ENCODE measurements at places on chromosomes 12 and 14.

GRCh38 chr14:51776102-51776894, 84.1 kb upstream of the GNG2 start:
- no peak for DNase-seq

DNA sequence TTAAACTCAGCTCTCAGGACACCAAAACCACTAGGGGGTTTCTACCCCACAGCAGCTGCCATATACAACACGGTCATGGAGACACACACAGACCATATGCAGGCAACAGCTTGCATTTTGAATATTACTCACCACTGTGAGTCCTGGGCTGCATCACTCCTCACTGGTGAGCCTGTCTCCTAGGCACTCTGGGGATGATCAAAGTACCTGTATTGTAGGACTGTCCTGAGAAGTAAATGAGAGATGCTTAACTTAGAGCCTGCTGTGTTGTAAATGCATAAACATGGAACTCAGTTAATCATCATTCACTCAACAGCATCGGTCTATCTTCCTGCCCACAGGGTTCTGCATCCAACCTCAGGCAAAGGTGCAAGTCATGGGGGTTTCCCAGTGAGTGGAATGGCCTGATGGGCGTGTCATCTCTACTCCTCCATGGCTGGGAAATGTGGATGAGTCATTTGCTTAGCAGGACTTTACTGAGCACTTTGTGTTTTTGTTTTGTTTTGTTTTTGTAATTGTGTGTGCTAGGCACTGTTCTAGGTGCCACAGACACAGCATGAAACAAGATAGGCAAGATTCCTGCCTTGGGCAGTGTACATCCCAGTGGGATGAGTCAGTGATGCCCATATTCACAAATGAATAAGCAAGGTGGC, 1141.2 kb upstream of the TMEM132C start:
- no peak for DNase-seq

- no peak for DNase-seq
Measured at GRCh38 chr12:116535241-116535640, 23.9 kb upstream of the MAP1LC3B2 start.

- DNase-seq, result no peak
Measured at GRCh38 chr12:94145191-94145983, 3.0 kb upstream of the PLXNC1 start.

DNA sequence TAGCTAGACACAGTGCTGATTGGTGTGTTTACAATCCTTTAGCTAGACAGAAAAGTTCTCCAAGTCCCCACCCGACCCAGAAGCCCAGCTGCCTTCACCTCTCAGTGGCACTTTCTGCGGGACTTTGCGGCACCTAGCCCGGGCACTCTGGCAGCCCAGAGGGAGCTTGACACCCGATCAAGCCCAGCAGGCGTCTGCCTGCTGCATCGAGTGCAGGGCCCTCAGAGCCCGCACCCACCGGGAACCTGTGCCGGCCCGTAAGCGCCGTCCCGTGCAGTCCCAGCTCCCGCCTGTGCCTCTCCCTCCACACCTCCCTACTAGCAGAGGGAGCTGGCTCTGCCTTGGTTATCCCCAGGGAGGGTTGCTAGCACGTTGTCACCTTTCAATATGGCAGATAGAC, 631.0 kb upstream of the STXBP6 start:
- no peak for DNase-seq

DNA sequence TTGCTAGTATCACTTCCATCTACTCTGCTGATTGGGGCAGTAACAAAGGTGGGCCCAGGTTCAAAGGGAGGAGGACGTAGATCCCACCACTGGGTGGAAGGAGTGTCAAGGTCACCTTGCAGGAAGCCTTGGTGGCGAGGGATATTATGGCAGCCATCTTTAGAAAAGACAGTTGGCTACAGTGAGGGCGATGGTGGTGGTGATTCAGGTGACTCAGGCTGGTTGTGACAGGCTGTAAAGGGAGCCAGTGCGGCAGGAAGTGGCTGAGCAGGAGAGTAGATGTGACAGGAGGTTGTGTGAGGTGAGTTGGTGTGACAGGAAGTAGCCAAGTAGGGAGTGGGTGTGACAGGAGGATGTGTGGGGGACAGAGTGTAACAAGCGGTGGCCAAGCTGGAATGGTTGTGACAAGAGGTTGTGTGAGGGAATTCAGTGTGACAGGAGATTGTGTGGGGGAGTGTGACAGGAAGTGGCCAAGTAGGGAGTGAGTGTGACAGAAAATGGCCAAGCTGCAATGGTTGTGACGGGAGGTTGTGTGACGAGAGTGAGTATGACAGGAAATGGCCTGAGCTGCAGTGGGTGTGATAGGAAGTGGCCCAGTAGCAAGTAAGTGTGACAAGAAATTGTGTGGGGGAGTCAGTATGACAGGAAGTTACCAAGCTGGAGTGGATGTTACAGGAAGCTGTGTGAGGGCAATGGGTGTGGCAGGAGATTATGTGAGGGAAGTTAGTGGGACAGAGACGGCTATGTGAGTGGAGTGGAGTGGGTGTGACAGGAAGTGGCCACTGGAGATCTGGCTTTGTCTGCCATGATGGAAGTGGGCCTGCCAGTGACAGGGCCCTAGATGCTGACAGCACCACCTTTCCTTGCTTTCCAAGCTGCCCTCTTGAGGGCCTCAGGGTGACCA, 136.5 kb upstream of the MYL2 start:
- DNase-seq, result no peak

DNA sequence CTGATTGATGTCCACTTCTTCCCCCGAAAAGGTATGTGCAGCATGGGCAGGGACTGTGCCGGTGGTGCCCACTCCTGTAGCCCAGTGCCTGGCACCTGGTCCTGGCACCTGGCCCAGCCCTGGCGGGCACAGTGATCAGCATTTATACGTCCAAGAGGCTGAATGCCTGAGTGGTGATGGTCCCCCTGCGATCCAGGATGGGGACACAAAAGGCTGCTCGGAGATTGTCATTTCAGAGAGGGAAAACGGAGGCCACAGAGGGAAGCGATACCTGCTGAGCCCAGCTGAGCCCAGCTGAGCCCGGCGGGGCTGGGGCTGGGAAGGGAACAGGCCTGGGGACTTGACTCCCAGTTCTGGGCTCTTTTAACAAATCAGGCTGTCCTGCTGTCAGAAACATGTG, 55.8 kb downstream of the PRIMA1 start:
- no peak for DNase-seq

DNA sequence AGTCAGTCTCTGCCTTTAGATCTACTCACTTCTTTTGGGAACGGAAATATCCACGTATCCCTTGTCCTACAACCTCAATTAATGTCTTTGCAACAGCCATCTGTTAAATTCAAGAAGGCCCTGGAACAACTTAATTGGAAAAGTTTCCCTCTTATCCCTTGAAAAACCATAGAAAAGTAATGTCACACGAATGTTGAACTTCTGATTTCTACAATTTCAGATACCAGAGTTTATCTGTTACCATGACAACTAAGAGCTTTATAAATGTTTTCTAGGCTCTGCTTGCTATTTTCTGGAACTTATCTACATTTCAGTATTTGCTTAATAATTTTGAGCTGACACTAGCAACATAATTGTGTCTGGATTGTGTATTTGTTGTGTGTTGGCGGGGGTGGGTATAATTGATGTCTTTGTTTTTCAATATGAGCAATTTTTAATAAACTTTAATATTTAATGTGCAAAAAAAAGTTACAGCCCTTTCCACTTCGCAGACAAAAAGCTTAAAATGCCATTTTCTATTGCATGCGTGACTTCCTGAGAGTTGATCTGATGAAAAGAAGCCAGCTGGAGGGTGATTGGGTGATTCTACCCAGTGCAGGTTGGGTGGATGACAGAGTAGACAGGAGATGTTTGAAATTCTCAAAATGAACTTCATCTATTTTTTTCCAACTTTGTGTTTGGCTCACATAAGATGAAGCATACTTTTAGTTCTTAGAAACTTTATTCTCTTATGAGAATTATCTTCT, 11.8 kb upstream of the EDDM3A start:
- DNase-seq, result no peak

GRCh38 chr12:75481013-75481705, 604 bp downstream of the GLIPR1 start:
- no peak for DNase-seq

- no peak for DNase-seq
Measured at GRCh38 chr14:77988970-77989369, 181.2 kb upstream of the NRXN3 start.

- DNase-seq, result no peak
Measured at GRCh38 chr12:101599771-101600484, 5.2 kb downstream of the MYBPC1 start.

DNA sequence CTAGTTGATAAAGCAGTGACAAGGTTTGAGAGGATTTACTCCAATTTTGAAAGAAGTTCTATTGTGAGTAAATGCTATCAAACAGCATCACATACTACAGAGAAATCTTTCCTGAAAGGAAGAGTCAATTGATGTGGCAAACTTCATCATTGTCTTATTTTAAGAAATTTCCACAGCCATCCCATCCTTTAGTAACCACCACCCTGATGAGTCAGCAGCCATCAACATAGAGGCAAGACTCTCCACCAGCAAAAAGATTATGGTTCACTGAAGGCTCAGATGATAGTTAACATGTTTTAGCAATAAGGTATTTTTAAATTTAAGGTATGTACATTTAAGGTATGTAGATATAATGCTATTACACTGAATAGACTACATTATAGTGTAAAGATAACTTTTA, 122.1 kb upstream of the ARHGAP5 start:
- DNase-seq, result no peak

DNA sequence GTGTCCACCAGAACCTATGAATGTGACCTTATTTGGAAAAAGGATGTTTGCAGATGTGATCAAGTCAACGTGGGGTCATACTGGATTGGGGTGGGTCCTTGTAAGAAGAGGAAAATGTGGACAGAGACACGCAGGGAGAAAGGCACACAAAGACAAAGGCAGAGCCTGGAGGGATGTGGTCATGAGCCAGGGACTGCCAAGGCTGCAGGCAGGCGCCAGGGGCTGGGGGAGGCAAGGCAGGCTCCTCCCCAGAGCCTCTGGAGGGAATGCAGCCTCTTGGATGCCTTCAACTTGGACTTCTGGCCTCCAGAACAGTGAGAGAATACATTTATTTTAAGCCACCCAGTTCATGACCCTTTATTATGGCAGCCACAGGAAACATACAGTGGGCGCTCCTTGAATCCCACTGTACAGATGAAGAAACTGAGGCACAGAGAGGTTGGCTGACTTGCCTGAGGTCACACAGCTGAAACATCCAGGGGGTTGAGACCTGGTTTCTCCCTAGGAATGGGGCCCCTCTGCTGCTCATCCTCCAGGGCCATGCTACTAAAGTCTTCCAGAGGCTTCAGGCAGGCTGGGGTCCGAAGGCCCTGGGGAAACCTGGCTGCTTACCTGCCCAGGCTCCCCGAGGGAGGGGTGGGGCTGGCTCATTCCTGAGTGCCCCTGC, 99.7 kb downstream of the RFLNA start:
- no peak for DNase-seq

DNA sequence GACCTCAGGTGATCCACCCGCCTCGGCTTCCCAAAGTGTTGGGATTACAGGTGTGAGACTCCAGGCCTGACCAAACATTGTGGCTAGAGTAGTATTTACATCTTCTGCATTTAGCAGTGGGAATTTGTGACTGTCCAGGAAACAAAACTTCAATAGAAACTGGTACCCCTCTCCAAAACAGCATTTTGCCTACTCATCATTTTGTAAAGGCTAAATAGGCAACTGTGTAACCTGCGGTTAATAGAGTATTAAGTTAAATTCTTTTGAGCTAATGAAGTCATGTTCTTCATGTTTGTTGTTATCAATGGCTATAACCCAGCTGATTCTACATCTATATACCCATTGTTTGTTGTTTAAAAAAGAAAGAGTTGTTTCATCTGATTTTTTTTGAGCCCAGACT, 8.1 kb downstream of the CMAS start:
- DNase-seq, result no peak

DNA sequence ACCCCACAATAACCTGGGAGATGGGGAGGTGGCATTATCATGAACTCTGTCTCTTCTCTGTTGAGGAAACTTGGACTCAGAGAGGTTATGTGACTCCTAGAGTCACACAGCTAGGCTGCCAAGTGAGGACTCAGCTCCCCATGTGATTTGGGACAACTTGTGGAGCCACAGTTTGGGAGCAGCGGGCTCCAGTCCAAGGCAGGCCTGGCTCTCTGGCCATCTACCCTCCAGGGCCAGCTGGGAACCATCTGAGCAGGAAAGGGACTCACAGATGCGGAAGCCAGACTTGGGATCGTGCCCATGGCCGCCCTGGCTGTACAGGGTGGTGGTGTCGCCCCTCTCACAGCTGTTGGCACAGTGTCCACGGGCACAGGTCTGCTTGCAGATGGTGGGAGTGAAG, 59.1 kb downstream of the ISCA2 start:
- no peak for DNase-seq

DNA sequence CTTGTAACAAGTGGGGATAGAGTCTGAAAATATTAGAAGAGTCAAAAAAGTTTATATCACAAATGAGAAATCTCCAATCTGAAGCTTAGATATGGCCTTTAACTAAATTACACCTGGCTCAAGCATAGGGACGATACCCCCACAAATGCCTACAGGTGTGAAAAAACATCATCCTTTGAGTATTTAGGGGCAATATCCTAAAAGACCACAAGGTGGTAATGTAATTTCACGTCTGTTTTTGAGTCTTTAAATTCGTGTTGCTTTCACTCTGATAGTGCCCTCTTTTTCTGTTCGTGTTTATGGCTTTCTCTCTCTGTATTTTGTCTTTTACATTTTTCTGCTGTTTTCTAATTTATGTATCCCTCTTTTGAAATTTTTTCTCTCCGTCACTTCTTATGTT, 84.3 kb downstream of the ETNK1 start:
- DNase-seq, result no peak

- no peak for DNase-seq
Measured at GRCh38 chr12:75922944-75923642, 108.5 kb downstream of the PHLDA1 start.

DNA sequence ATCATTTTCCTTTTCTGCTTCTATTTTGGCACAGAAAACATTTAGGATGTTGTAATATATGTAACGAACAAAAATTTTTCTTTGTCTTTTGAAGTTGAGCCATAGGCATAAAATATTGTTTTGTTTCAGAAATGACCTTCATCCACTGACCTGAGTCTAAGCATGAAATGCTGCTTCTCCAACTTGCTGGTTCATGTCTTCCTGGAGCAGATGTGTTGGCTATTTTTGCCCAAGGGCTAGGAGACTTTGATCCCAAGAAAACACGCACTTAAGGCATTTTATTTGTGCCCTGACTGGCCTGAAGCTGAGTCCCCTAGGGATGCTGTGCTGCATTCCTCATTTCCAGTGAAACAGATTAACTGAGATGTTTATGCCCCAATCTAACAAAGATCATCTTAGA, 27.2 kb upstream of the ALG10B start:
- no peak for DNase-seq

DNA sequence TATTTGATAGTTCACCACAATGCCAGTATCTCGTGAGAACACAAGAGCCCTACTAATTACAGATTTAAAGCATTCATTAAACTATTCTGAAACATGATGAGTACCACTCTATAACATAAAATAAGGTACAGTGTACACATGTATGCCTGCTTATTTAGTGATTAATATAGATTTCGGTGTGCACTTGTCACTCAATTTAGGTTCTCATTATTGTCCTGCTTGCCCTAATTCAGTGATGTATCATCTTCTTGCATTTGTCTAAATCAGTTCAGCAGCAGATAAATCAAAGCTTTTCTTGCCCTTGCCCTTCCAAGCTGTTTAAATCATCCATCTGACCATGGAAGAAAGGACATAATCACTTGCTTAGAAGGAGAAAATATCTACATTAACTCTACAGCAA, 359.7 kb downstream of the GXYLT1 start:
- no peak for DNase-seq

GRCh38 chr12:2229661-2230539, 177.1 kb downstream of the CACNA1C start:
- DNase-seq, result no peak

- no peak for DNase-seq
Measured at GRCh38 chr14:100677554-100678468, 48.9 kb upstream of the DLK1 start.
